Pancreas (tissue), 10 donors: ENCODE measurements at places on chromosomes 2 and 18. TPM values are rescaled to one million over a fixed set of nuclear protein-coding genes. Genes with fewer than 3 reads are reported as not detected.

- no peak for DNase-seq
These were observed 19.5 kb downstream of the WIPF1 start for GRCh38 chr2:174577967-174578589.

DNA sequence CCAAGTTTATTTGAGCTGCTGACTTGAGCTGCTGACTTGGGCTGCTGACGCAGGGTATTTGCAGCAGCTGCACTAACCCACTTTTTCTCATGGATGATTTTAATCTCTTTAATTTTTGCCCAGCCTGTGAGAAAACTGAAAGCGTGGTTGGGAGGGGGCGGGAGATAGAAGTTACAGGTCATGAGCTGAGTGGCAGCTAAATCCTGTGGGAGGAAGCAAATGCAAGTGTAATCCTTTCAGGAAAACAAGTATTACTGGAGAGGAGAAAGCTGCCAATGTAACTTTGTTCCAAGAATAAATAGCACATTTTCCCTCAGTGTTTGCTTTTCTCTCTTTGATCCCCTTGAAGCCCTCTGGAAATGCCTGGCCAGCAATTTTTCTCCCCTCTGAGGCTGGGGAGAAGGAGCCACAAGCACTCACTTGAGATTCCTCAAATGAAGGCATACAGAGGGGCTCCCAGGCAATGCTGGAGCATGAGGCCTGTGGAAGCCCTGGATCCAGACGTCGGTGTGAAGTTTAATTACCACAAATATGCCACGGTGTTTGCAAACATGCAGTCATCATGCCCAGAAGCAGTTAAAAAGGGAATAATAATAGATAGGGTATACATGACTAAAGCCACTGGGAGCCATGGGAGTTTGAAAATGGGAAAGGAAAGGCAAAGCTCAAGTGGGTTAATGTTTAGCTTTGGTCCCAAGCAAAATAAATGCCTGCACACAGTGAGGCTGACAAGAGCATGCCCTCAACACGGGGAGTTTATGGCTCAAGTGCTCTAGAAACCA is 10.4 kb upstream of the EVA1A start:
- peak; percentile 79 for DNase-seq

- DNase-seq: no peak
These were observed 123.9 kb upstream of the FAM136A start for GRCh38 chr2:70425682-70426301.

Gene ANKRD39
- 14.9 TPM for polyA plus RNA-seq

GRCh38 chr2:140586379-140586778 is 1544.4 kb downstream of the LRP1B start:
- DNase-seq: peak; percentile 13

Gene MEP1B
- not detected for polyA plus RNA-seq

DNA sequence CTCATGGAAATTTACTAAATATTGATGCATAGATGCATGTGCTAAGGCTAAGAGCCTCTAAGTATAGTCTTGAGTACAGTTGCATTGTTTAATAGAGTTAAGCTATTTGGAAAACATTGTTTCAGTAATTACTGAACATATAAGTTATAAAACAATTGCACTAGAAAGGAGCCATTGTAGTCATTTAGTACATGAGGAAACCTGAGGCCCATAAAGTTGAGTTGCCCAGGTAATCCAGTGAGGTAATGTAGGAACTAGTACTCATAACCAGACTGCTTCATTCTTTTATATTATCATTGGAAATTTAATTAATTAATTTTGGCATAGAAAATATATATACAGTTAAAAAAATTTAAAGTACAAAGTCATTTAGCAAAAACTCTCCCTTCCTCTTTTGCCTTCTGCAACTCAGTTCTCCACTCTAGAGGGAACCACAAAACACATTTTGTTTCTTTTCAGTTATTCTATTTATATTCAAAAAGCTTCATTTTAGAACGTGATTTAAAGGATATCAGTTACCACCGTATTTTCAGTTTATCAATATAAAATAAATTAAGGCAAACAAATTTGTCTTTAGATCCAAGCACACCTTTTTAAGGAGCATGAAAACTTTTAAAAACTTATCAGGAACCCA is 27.8 kb upstream of the TBR1 start:
- no peak for DNase-seq

Gene CACNB4
- polyA plus RNA-seq: 0.35 TPM

- DNase-seq: no peak
These were observed 59.6 kb upstream of the LINC00305 start for GRCh38 chr18:64208516-64208915.

GRCh38 chr2:29841386-29842004 is 79.9 kb downstream of the ALK start:
- no peak for DNase-seq

GRCh38 chr18:46650681-46651080 is 6.3 kb downstream of the LOXHD1 start:
- DNase-seq: no peak

Gene SLC8A1
- 0.19 TPM for polyA plus RNA-seq

- peak; percentile 83 for DNase-seq
These were observed at the start of gene GNAL for GRCh38 chr18:11688972-11689668. Gene GNAL (plus strand): TSS chr18:11689264. CDS start chr18:11689564, 300 bp downstream.

Gene MARS2
- polyA plus RNA-seq: 1.4 TPM

- no peak for DNase-seq
These were observed 137.6 kb upstream of the HS6ST1 start for GRCh38 chr2:128456281-128456680.

DNA sequence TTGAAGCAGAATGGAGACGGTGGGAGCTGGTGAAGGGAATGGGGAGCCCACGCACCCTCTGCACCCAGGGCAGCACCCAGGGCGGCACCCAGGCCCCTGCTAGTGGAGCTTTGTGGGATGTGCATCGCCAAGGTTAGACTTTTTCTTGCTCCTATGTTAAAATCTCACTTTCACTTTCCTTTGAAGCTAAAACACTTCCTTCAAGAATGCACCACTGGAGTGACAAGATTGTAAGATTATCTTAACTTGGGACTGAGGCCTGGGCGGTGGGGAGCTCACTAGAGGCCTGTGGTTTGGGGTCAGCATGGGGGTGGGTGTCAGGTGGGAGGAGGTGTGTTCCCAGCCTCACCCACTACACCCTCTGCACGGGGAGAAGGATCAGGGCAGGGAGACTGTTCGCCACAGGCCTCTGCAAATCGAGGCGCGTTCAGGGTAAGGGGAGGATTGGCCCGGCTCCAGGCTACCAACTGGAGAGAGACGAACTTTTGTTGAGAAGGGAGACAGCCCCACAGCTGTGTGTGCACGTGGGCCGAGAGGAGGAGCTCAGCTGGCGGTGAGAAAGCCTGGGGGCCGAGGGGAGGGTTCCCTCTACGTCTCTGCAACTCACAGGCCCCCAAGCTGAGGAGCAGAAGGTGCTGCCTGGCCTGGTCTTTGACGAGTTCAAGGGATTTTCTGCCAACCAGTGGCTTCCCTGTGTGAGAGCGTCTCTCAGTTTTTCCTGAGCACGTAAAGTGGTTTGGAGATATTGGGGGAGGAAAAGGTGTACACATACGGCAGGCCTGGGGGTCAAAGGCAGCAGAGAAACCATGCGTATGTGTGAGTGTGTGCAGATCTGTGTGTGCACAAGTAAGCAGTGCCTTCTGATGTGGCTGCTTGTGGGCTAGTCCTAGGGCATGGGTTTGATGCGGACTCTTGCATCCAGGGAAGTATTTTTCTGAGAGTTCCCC is 147.7 kb downstream of the KLHL29 start:
- DNase-seq: no peak

DNA sequence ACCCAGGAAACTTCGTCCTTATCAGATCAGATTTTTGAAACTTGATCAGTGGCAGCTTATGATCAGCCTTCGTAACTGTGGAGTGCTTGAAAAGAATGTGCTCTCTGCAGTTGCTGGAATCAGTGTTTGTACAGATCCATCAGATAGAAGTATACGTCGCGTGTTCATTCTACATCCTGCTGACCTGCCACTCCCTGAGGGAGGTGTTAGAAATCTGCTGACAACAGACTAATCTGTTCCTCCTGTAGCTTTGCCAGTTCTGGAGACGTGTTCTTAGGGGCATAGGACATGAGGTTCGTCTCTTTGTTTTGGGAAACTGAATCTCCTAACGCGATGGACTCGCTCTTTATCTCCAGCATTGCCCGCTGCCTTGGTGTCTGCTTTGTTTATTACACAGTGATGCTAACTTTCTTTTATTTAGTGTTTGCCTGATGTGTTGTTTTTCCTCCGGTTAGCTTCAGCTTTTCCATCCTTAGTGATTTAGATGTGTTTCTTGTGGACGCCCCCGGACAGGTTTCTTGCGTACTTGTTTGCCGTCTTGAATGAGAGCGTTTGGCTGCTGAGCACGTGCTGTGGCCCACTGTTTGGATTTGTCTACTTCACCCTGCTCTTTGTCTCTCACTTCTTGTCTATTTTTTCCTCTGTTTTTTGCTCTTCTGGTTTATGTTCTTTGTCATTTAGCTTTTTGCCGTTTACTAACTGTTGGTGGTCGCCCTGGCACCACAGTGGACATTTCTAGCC is 17.4 kb upstream of the GAL3ST2 start:
- no peak for DNase-seq

- no peak for DNase-seq
These were observed 133.0 kb downstream of the TPGS2 start for GRCh38 chr18:36695806-36696205.

DNA sequence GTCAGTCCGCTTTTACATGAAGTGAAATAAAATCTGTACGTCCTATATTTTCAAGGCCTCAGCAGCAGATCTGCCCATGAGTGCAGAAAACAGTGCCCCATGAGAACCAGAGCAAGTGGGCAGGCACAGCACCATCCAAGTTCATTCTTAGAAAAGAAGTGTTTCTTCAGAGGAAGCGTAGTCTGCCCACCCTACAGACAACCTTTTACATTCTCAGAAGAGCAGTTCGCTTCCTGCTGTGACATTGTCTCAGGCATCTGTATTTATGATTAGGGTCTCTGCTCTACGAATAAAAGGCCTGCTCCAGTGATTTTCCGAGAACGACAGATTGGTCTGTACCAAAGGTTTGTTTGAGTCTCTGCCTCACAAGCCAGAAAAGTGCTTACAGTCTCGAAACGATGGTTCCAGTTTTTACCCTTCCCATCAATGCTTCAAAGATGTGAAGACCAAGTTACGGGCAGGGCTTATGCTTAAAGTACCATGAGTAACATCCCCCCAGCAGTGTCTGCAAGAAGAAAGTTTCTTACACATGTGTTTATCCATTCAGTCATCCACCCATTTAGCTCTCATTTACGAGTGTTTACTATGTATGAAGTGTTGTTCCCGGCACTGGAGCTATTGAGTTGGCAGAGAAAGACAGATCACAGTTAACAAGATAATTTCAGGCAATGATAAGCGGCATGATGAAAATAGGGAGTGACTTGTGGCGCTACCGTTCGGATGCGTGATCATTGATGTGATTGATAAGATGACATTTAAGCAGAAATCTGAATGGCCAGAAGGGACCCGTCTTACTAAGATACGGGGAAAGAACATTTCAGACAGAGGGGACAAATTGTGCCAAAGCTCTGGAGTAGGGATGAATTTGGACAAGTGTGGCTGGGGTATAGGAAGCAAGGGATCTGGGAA is 31.4 kb upstream of the CTLA4 start:
- no peak for DNase-seq

Gene POTEF
- 0.04 TPM for polyA plus RNA-seq

GRCh38 chr2:73203055-73203681 is 794 bp downstream of the NOTO start:
- no peak for DNase-seq

Gene RGPD4
- polyA plus RNA-seq: not detected

- no peak for DNase-seq
These were observed 274.8 kb upstream of the NCKAP5 start for GRCh38 chr2:133843091-133843490.

DNA sequence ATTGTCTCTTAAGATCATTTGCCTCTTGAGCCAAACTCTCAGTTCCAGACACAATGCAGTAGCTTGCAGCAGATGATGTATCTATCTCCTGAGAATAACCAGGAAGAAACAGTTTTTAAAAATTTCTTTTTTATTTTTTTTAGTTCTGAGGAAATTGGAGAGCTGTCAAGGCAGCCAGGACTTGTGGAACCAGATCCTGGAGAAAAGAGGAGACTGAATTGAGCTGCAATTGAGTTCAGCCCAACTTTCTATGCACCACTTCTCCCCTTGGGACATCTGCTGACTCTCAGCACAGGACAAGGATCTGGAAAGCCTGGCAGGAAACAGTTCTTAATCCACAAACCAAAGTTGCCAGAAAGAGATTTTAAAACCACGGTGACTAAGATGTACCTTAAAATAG is 13.5 kb upstream of the CSRNP3 start:
- DNase-seq: no peak

GRCh38 chr2:187554011-187554703 is at the start of gene TFPI:
Gene TFPI (minus strand): TSS chr2:187554435. CDS start chr2:187503768, 50,667 bp downstream.
- no peak for DNase-seq

DNA sequence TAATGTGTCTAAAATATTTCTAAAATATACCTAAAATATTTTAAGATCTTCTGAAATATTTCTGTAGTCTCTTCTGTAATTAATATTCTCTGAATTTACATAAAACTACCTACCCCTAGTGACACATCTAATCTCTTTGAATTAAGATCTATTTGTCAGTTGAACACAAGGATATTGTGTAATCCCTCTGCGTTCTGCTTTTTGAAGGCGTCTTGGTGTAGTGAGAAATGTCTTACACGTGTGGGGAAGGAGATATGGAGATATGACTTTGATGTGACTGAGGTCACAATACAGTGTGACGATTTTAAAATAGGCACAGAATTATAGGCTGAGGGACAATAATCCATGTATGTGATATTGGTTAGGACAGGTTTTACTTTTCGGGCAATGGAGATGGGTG is 79.8 kb downstream of the DOK6 start:
- DNase-seq: no peak

Gene LYPD1
- 3.8 TPM for polyA plus RNA-seq

DNA sequence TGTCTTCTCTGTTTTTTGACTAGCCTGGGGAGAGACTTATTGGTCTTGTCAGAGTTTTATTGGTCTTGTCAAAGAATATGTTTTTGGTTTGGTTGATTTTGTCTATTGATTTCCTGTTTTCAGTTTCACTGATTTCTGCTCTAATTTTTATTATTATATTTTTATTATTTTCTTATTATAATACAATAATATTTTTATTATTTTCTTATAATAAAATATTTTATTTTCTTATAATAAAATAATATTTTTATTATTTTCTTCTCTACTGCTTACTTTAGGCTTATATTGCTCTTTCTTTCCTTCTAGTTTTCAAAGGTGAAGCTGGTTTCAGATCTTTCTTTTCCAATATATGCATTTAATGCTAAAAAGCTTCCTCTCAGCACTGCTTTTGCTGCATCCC is 62.0 kb downstream of the TRAPPC12 start:
- no peak for DNase-seq

DNA sequence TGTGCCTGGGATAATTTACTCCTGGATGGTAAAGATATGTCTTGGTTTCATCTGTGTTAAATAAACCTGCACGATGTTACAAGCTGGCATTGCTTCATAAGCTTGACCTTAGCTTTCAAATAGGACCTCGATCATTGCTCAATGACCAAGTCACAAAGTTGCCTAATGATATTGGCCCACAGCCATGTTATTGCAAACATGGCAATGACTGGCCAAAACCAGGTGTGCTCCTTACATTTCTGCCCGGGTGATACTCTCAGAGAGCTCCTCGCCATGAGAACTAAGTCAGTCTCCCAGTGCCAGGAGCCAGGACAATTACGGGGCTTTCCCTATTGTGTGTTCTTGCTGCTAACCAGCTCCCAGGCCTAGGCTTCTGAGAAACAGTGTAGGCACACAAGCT is 72.5 kb upstream of the CYP1B1 start:
- DNase-seq: peak; percentile 42

GRCh38 chr2:224085811-224086210 is 46.7 kb upstream of the SERPINE2 start:
- DNase-seq: no peak
